ENCODE measurements at places on chromosomes 12 and 14.

DNA sequence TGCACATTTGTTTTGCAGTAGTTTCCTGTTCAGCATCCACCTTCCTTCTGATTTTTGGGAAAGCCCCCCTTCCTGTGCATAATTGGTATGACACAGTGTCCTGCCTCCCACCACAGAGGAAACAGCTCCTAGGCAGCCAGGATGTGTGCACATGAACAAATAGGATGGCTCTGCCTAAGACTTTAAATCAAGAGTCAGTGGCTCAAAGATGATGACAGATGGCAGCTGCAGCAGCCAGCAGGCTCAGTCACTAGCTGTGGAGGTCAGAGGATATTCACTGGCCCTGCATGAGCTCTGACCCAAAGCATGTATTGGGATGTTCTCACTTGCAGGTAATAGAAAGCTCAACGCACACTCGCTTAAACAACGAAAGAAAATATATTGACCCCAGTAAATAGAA, 90.3 kb downstream of the KCNK10 start:
- no peak overlapping the region for H3K4me3 ChIP-seq
- no peak for DNase-seq
- peaks cover 14% of the 10 kb centered on the region for H3K27me3 ChIP-seq
- peaks cover 1% of the 10 kb centered on the region for H3K4me1 ChIP-seq
- no peak overlapping the region for H3K27ac ChIP-seq

DNA sequence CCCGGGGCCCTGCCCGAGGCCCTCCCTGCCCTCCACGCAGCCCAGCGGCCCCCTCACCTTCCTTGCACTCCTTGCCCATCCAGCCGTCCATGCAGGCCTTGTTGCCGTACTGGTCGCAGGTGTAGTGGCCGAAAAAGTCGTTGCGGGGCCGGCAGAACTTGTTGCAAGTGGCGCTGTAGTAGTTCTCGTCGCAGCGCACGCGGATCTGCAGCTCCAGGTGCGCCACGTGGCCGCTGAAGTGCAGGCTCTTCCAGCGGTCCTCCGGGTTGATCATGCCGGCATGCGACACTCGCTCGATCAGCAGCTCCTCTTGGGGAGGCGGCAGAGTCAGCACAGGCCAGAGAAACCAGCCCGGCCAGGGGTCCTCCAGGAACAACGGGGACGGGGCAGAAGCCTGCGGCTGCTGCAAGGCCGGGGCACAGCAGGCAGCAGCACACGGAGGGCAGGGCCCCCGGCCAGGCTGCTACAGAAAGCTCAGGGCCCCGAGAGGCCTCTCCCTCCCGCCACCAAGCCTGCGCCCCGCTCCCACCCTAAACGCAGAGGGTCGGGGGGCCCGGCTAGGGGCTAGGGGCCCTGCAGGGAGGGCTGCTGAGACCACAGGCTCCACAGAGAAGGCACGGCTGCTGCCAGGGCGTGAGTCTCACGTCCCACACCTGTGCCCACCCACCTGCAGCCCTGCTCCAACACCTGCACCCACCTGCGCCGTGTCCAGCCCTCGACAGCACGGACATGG, 12.7 kb downstream of the JAG2 start:
- no peak overlapping the region for H3K27ac ChIP-seq
- no peak overlapping the region for H3K4me3 ChIP-seq
- H3K4me1 ChIP-seq, result no peaks in the 10 kb centered on the region
- no peaks in the 10 kb centered on the region for H3K36me3 ChIP-seq
- no peaks in the 10 kb centered on the region for H3K27me3 ChIP-seq

DNA sequence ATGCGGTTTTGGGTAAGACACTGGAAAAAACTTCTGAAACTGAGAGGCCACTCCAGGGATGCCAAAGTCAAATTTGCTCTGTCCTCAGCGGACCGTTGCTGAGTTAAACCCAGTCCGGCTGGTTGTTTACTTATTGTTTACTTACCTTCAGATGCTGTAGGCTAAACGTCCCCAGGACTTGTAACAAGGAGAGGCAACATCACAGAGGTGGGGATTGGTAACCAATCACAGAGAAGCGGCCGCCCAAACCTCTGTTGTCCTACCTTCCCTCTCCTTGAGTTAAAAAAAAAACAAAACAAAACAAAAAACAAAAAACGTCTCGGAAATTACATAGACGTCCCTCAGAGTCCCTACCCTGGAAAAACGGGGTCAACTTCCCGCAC, 380 bp downstream of the ANO2 start:
- H3K27me3 ChIP-seq, result peaks cover 49% of the 10 kb centered on the region
- peaks cover 1% of the 10 kb centered on the region for H3K4me1 ChIP-seq
- no peak overlapping the region for H3K27ac ChIP-seq
- no peaks in the 10 kb centered on the region for H3K36me3 ChIP-seq

DNA sequence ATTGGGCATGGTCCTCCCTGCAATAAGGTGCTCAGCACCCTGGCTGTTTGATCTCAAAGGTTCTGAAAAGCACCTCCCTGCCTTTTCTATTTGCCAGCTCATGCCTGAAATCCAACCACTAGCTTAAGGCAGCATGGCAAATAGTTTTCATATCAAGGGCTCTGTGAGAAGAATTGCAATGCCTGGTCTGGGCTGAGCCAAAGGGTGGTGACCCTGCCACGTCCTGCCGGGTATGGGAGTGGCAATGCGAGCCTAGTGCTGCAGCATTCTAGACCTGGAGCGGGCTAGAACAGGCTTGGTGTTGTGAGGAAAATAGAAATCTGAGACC, 2.3 kb upstream of the SCNN1A start:
- peak overlapping the region; percentile 93 for H3K27ac ChIP-seq
- no peaks in the 10 kb centered on the region for H3K36me3 ChIP-seq
- peak overlapping the region; percentile 75 for H3K4me3 ChIP-seq

DNA sequence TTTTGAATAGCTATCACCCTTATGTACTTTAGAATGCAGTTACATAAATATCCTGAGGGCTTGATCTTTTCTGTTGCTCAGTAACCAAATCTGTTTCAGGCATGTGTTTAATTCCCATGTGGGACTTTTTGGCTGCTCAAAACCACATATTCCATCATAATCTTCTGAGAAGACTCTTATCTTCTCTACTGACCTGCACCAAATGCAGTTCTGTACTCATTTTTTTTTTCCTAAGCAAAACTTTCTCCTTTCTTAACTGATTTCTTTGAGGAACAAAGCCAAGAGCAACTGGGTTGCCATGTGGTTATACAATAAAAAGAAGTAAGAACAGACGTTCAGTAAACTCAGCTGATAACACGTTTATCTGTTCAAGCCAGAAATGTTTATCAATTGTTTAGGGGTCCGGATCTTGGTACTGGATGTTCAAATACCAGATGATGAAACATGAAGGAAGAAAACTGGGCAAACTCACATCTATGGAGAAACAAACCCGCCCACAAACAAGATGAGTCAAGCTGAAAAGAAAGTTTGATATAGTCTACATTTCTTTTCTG, 50.1 kb downstream of the TMEM132C start:
- H3K27me3 ChIP-seq, result no peaks in the 10 kb centered on the region
- H3K4me1 ChIP-seq, result no peaks in the 10 kb centered on the region
- no peak overlapping the region for H3K27ac ChIP-seq
- H3K4me3 ChIP-seq, result no peak overlapping the region

GRCh38 chr14:101475456-101476257, 85.6 kb upstream of the DIO3 start:
- no peak for DNase-seq
- H3K4me3 ChIP-seq, result no peak overlapping the region
- no peaks in the 10 kb centered on the region for H3K4me1 ChIP-seq
- peaks cover 3% of the 10 kb centered on the region for H3K27me3 ChIP-seq
- H3K36me3 ChIP-seq, result no peaks in the 10 kb centered on the region

GRCh38 chr12:51245476-51246253, 7.0 kb downstream of the DAZAP2 start:
- peak overlapping the region; percentile 84 for H3K27ac ChIP-seq
- peaks cover 19% of the 10 kb centered on the region for H3K36me3 ChIP-seq
- no peaks in the 10 kb centered on the region for H3K27me3 ChIP-seq
- H3K4me3 ChIP-seq, result peak overlapping the region; percentile 65
- DNase-seq, result no peak

DNA sequence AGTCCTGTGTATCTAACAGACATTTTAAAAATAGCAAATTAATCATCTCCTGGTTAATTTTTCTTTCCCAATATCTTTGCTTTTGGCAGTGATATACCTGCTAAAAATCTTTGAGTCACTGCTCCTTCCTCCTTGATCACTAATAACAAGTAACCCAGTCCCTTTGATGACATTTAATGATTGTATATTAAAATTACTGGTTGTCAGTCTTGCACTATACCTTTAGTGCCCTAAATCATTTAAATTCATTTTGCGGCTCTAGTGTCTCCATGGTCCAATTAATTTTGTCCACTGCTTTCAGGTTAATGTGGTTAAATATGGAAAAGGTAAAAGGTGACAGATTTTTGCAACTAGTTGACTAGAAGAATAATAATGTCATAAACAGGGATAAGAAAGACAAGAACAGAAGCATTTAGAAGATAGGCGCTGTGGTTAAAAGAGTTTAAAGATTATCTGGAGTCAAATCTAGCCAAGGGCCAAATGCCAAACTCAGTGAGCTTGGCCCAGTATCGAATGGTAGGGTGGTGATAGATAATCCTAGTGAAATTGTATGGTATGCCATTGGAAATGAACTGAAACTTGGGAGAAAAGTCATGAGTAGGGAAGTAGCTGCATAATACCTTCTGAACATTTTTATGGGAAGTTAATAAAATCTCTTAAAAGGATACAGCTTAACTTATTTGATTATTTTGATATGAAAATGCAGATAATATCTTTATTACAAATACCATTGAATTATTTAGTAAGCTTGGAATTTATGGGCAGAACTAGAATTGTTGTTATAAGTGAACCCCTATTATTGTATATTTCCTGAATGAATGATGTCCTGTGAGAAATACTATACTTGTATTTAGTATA, 115.0 kb downstream of the PCNX1 start:
- no peak overlapping the region for H3K27ac ChIP-seq
- no peak for DNase-seq
- no peak overlapping the region for H3K4me3 ChIP-seq
- H3K4me1 ChIP-seq, result peaks cover 15% of the 10 kb centered on the region
- no peaks in the 10 kb centered on the region for H3K27me3 ChIP-seq
- peaks cover 49% of the 10 kb centered on the region for H3K36me3 ChIP-seq

DNA sequence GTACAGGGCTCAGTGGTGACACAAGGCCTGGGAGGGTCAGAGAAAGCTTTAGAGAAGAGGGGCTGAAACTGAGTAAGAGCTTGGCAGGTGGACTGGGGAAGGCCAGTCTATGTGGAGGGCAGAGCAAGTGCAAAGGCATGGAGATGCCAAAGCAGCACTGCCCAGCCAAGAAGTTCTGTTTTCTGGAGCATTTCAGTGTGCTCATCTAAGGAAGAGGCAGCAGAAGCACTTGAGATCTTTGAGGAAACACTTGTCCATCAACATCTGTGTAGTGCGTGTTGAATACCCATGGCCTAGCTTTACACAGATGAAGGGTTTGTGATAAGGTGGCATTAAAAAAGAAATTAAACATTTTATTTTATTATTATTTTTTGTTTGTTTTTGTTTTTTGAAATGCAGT, 52.8 kb downstream of the FOS start:
- no peak overlapping the region for H3K4me3 ChIP-seq
- DNase-seq, result no peak
- no peak overlapping the region for H3K27ac ChIP-seq

DNA sequence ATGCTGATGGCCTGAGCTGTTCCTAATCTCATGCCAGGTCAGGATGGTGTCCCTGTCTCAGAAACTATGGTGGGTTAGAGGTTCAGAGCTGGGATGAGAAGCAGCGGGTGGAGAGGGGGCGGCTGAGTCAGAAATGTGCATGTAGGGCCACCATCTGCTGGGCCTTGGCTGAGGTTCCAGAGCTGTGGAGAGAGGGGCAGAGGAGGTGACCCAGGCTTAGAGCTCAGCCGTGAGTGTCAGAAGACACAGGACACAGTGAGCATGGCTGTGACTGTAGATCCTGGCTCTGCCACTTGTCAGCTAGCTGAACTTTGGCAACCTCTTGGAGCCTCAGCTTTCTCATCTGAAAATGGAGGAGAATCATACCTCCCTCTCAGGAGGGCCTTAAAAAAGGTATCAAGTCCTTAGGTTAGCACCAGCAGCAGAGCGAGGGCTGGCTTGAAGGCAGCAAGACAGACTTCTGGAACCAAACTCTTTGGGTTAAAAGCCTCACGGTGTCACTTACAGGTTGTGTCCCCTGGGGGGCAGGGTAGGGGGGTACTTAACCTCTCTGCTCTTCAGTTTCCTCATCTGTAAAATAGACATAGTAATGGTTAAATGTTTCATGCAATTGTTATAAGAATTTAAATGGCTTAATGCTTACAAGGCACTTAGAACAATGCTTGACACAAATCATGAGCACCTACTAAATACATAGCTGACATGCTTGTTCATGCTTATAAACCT, 34.8 kb downstream of the TMEM229B start:
- H3K27me3 ChIP-seq, result peaks cover 8% of the 10 kb centered on the region
- H3K36me3 ChIP-seq, result no peaks in the 10 kb centered on the region
- H3K27ac ChIP-seq, result no peak overlapping the region

DNA sequence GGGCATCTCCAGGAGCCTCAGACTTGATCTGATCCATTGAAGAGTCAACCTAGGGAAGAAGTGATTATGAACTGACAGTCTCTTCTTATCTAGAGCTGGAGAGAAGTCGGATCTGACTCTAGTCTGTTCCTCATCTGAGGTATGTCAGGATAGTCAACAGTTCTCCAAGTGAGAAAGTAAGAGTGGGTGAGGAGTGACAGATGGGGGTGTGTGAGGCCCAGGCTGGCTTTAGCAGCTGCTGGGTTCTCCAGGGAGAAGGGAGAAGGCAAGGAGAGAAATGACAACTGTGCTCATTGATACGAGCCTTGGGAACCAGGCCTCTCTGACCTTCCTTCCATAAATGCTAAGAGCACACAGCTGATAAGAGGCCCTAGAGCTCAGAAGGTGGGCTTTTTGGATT, 53.3 kb downstream of the IRAK3 start:
- peaks cover 14% of the 10 kb centered on the region for H3K27me3 ChIP-seq
- no peak overlapping the region for H3K27ac ChIP-seq

DNA sequence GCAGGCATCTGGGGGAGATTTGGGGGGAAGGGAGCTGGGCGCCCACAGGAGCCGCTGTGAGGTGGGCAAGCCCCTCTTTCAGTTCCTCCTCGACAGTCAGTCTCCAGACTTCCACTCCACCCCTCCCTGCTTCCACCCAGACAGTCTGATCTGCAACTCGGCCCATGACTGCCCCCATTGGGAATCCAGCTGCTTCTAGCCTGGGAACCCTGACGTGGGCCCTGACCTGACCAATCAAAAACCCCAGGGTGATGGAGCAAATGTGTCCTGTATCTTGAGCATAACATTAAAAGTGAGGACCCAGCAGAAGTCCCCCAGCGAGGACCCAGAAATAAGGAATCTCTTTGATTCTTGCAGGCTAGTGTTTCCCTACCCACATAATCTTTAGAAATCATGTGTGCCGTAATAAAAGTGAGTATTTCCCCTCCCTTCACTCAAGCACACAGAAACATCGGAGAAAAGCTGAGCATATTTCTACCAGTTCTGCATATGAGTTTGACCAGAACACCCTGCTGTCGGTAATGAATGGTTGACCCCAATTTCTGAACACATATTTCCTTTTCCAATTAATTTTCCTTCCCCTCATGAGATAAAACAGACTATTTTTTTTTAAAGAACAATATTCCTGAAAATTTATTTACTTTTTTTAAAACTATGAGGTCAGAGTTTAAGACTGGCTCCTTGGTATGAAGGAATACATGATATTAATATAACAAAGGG, 6.4 kb downstream of the SSH1 start:
- H3K27ac ChIP-seq, result no peak overlapping the region
- H3K4me1 ChIP-seq, result peaks cover 8% of the 10 kb centered on the region
- H3K27me3 ChIP-seq, result no peaks in the 10 kb centered on the region
- DNase-seq, result no peak

- no peak overlapping the region for H3K4me3 ChIP-seq
- H3K27ac ChIP-seq, result no peak overlapping the region
- H3K27me3 ChIP-seq, result no peaks in the 10 kb centered on the region
- no peak for DNase-seq
- peaks cover 12% of the 10 kb centered on the region for H3K36me3 ChIP-seq
- H3K4me1 ChIP-seq, result peaks cover 13% of the 10 kb centered on the region
Observed at GRCh38 chr14:72947366-72948160, 21.3 kb downstream of the DCAF4 start.

All from activated naive CD8-positive, alpha-beta T cell treated with anti-CD3 and anti-CD28 coated beads, Interleukin-2, amount 10 ng/mL, durations not matched to agents 7 days and 5 days (primary cell).